ENCODE measurements at places on chromosomes 11 and 22.
A peak's percentile ranks its signal among the peaks of the same experiment; 100 is the strongest.

GRCh38 chr22:27461470-27461869, 340.1 kb downstream of the MN1 start:
- no peak for DNase-seq

DNA sequence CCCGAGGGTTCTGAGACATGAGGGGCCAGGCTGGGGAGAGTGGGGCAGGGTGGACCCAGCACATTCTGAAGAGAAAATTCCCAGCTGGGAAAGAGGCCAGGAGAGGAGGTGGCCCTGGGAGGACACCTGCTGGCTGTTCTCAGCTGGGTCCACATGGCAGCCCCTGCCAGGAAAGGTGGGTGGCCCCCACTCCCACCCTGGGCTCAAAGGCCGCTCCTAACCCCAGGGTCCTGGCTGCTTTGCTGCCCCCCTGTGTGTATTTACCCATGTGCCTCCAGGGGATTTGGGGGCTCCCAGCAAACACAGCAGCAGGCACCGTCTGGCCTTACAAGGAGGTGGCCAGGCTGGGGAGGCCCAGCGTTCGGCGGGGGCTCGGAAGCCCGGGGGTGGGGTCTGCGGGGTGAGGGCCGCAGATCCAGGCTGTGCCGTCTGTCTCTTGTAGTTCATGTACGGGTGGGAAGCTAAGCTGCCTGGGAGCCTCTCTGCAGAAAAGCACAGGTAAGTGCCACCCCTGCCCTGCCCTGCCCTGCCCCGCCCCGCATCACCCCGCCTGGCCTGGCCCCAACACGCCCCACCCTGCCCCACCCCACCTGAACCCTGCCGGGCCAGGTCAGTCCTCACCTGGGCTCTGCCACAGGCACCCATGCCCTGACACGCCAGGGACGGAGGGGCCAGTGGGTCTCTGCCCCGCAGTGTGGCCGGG, 10.6 kb downstream of the MUC5B start:
- no peak for DNase-seq

GRCh38 chr11:47327025-47327424, 25.5 kb downstream of the MYBPC3 start:
- no peak for DNase-seq

DNA sequence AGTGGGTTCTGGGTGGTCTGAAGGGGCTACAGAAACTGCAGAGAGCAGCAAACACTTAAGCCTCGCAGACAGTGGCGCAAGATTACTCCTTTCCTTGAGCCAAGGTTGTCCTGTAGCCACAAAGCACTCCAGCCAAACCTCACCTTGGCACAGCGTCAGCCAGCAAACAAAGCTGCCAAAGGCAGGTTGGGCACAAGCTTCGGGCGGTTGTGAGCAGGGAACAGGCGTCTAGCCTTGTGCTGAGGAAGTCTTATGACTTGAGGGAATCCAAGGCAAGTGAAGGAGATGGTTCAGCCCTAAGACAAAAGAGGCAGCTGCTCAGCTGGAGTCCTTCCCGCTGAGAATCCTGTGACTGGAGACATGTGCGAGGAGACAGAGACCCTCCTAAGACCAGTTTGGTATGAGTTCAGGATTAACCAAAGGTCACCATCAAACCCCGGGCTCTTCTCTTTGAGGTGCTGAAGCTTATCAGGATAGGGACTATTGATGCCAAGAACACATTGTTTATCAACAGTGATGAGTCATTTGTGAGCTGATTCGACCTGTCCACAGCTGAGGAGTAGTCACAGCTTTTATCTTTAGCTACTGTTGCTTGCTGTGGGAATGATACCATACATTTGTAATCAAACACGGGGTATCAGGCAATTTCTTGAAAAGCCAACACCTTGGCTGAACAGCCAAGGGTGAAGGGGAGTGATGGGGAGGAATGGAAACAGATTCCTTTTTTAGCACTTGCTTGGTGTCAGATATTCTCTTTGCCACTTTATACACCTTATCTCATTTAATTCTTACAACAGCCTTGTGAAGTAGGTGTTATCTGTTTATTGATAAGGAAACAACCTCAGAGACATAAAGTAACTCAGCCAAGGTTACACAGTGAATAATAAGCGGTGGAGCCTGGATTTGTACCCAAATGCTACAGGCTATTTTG, 4.6 kb downstream of the ADM start:
- peak; percentile 92 for DNase-seq

DNA sequence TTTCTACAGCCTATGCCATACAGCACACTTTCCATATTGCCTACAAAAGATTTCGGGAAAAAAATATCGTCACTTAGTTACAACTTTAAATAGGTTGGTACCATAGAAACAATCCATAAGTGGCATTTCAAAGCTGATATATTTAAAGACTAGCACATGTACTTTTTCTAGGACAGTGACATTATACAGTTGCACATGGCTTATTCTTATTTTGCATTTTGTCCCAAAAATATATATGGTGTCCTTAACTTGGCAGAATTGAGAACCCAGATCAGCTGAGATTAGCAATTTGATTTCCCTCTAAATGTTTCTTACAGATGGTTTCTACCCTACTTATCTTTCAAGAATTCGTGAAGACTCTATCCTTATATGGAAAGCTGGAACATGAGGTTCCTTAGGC, 3.7 kb upstream of the TFIP11 start:
- no peak for DNase-seq

- DNase-seq, result no peak
Observed at GRCh38 chr11:131977854-131978253, 607.4 kb downstream of the NTM start.

GRCh38 chr11:20289732-20290131, 73.8 kb upstream of the HTATIP2 start:
- no peak for DNase-seq

DNA sequence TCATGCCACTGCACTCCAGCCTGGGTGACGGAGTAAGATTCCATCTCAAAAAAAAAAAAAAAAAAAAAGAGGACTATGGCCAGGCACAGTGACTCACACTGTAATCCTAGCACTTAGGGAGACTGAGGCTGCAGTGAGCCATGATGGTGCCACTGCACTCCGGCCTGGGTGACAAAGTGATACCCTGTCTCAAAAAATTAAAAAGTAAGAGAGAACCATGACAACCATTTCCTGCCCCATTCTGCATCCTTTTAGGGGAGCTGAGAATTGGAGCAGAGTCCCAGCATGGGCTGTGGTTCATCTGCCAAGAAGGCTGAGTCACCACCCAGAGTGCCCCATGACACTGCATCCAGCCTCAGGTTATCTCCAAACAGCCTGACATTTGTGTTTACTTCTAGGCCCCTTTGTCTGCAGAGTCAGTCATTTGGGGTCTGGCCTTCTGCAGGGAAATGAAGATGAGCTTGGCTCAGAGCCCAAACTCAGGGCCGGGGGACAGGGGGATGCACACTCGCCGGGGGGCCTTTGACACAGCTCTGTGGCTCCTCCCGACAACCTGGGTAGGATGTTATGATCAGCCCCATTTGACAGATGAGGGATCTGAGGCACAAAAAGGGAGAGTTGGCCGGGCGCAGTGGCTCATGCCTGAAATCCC, 4.7 kb downstream of the CSDC2 start:
- no peak for DNase-seq

DNA sequence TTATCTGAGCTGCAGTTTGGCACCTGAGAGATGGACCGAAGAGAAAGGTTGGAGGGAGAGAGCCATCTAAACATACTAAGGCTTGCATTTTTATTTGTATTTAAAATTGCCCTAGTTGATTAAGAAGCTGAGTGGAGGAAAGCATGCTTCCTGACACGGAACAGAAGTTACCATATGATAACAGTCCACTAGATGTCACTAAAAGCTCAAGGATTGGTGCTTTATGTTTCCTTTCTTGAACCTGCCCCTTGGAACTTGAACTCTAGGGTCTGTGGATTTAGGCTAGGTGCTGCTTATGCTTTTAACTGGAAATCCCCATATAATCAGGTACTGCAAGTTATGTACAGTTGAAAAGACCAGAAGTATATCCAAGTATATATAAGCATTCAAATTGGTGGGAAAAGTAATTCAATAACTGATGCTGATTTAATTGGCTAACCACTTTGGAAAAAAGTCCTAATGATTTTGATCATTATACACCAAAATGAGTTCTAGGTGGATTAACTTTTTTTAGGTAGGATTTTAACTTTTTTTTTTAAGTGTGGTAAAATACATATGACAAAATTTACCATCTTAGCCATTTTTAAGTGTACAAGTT, 9.5 kb downstream of the RBMXL2 start:
- no peak for DNase-seq

DNA sequence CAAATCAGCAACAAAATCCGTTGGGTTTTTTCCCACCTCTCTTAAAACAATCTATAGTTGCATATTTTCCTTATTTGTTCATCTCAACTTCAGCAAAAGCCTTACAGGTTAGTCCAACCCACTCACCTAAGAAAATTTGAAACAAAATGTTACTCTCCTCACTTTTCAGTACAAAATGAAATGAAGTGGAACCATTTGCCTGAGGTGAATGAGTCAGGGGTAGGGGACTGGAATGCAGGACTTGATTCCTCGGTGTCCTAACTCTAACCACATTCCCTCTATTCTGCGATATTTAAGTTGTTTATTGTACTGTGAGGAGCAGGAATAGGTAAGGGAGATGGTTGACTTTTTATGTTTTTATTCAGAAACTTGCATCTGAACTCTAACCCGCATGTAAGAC, 16.4 kb downstream of the ATP5MG start:
- no peak for DNase-seq

DNA sequence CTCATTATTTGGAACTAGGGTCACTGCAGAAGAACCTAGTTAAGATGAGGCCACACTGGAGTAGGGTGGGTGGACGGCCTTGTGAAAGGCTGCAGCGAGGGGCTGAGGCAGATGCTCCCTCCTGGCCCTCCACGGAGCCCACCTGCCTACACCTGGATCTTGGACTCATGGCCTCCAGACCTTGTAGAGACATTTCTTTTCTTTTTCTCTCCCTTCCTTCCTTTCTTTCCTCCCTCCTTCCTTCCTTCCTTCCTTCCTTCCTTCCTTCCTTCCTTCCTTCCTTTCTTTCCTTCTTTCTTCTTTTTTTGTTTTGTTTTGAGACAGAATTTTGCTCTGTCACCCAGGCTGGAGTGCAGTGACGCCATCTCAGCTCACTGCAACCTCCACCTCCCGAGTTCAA, 26.6 kb downstream of the DUSP8 start:
- no peak for DNase-seq

DNA sequence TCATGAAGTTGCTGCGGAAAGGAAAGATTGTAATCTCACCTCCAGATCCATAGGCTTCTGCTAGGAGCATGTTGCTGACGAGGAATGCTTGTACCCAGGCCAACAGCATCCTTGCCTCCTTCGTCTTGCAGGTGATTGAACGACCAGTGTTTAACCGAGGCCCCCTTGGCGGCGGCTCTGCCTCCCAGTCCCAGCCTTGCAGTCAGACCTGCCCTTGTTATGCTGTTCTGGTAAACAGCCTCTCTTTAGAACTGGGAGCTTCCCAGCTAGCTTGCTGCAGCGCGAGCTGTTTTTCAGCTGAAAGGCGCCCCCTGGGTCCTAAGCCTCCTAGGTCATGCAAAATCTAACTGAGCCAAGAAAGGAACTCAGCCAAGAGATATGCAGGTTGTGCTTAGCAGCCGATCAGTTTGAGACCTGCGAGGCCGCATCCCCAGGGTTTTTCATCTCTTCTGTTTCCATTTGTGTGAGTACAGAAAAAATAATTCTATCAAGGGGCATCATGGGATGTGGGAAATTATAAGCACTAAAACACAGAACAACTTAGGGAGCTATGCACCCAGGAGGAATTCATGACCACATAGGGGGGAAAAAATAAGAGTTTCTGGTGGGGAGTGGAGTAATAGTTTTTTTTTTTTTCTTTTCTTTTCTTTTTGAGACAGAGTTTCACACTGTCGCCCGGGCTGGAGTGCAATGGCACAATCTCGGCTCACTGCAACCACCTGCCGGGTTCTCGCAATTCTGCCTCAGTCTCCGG, at the start of gene PIK3IP1:
Gene PIK3IP1 (minus strand): TSS at position 253 of the 754 bp plus-strand sequence. CDS start 144 bp downstream, at position 109.
- peak; percentile 86 for DNase-seq

DNA sequence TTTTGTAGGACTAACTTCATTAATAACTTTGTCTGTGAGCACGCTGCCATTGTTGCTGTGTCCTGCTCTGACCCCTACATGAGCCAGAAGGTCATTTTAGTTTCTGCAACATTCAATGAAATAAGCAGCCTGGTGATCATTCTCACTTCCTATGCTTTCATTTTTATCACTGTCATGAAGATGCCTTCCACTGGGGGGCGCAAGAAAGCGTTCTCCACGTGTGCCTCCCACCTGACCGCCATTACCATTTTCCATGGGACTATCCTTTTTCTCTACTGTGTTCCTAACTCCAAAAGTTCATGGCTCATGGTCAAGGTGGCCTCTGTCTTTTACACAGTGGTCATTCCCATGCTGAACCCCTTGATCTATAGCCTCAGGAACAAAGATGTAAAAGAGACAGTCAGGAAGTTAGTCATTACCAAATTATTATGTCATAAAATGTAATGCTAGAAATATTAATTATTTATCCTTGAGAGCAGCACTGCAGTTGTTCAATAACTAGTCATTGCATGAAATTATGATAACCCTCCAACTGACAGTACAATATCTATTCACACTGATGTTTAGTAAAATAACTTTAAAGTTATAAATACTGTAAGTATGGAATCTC, 46.4 kb upstream of the OR5D13 start:
- no peak for DNase-seq

DNA sequence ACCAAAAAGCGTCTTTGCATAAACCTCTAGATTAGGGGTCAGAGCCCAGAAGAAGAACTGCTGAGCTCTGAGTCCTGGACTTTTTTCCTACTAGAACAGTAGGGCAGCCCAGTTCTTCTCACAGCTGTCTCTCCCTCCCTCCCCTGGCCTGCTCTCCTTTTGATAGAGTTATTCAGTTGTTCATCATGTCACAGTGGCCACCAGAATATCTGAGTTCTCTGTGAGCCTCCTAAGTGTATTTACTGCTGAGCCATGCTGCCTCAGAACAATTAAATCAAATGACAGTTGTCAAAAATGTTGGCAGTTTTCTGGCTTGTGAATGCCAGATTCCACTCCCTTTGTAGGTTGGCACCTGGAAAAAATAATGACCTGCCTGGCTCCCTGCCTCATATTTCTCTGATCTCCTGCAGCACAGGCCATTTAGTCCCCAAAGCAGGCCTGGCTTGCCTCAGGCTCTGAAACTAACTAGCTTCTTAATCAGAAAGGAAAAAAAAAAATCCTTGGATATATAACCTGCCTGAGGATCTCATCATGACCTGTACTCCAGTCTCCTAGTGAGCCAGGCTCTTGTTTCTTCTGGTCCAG, 377.4 kb upstream of the LARGE1 start:
- DNase-seq, result no peak
